Stimulated activated CD8-positive, alpha-beta memory T cell treated with anti-CD3 and anti-CD28 coated beads, Interleukin-15, amount 100 ng/mL, for 24 hours (primary cell): ENCODE measurements at places on chromosomes 5 and 9.

DNA sequence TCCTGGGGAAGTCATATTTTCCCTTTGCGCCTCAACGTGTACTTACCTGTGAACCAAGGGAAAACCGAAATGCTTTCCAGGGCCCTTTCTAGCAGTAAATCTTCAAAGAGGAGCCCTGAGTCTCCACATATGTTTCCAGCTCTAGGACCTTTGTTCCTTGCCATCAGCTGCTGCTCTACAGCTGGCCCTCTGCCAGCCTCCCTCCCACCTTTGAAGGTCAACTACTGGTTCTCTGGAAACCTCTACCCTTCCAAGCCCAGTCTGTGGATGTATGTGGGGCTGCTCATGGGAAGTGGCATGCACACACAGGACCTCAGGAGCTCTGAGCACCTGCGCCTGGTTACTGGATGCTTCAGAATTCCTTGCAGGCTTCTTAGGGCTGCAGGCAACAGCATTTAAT, 117.2 kb downstream of the PSD2 start:
- no peak for DNase-seq

- DNase-seq = no peak
These were observed 1628.7 kb downstream of the MAT2B start for GRCh38 chr5:165134155-165134554.

DNA sequence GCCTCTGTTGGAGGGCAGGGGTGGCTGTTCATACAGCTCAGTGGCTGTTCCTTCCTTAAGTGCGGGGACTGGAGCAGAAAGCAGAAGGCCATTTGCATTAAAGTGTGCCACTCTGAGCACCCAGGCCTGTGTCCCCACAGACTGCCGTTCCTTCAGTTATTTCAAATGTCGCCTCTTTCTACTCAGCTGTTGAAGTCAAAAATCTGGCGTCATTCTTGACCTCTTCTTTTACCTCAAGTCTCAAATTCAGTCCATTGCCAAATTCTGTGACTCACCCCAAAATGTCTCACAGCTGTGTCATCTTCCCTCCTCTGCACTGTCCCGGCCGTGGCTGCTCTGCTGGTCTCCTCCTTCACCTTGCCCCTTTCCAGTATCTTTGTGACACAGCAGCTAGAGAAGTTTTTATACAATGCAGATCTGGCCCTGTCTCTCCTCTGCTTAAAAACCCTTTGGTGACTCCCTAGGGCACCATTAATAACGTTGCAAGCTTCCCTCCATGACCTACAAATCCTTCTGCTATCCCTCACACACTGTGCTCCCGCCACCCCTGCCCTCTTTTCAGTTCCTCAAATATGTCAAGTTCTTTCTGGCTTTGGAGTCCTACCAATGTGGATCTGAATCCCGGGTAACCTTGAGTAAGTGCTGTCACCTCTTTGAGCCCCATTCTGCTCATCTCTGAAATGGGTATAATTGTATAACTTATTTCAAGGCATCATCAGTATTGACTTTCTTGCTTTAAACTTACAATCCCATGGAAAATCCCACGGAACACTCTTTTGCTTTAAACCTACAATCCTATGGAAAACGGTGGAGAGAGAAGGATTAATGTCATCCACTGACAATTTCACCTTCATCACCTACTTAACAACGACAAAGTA, 98.3 kb upstream of the BOD1 start:
- no peak for DNase-seq

GRCh38 chr9:27184556-27185351, 75.7 kb downstream of the TEK start:
- DNase-seq = no peak

DNA sequence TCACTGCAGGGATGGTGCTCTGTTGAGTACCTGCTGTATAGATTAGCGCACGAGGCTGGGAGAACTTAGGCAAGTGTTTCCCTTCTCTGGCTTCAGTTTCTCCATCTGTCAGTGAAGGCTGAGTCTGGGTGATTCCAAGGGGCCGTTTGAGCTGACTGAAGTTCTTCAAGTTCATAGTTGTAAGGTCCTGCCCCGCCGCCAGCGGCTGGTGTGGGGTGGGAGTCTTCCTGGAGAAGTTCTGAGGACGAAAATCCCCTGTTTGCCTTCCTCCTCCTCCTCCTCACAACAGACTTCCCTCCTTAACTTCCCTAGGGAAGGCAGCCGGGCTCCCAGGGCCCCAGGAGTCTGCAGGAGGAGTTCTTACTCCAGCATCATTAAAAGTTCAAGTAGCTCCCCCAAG, 1.7 kb upstream of the HRCT1 start:
- no peak for DNase-seq

GRCh38 chr5:134138416-134139376, 24.2 kb downstream of the TCF7 start:
- no peak for DNase-seq

- no peak for DNase-seq
These were observed 12.0 kb downstream of the BARHL1 start for GRCh38 chr9:132594412-132594811.

GRCh38 chr5:148976569-148977381, 86.1 kb downstream of the SH3TC2 start:
- no peak for DNase-seq

DNA sequence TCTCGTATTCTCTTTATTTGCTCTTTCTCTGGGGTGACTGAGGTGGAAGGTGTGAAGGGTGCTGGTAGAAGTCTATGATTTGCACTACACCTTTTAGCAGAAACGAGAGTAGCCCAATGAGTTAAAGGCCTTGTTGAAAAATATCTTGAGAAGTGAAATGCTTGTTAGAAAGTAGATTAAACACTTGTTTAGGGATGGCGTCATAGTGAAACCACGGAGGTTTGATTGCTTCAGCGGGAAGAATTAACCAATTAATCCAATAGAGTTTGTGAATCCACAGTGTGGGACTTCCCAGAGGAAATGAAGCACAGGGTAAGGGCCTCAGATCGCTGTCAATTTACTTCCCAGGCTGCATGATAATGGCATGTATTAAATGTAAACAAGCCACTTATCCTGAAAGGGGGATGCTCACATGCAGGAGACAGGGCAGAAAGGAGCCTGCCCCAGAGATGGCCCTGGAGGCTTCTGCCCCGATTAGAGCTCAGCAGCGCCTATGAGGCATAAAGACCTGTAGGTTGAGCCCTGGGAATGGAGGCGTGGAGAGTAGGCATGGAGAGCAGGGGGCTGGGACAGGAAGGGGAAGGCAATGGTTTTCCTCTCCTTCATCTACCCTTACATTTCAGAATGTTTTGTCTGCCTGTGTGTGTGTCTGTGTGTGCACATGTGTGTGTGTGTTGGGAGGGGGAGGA, 1.5 kb downstream of the FAM170A start:
- no peak for DNase-seq

GRCh38 chr5:56434986-56435385, 201.9 kb upstream of the ANKRD55 start:
- no peak for DNase-seq

DNA sequence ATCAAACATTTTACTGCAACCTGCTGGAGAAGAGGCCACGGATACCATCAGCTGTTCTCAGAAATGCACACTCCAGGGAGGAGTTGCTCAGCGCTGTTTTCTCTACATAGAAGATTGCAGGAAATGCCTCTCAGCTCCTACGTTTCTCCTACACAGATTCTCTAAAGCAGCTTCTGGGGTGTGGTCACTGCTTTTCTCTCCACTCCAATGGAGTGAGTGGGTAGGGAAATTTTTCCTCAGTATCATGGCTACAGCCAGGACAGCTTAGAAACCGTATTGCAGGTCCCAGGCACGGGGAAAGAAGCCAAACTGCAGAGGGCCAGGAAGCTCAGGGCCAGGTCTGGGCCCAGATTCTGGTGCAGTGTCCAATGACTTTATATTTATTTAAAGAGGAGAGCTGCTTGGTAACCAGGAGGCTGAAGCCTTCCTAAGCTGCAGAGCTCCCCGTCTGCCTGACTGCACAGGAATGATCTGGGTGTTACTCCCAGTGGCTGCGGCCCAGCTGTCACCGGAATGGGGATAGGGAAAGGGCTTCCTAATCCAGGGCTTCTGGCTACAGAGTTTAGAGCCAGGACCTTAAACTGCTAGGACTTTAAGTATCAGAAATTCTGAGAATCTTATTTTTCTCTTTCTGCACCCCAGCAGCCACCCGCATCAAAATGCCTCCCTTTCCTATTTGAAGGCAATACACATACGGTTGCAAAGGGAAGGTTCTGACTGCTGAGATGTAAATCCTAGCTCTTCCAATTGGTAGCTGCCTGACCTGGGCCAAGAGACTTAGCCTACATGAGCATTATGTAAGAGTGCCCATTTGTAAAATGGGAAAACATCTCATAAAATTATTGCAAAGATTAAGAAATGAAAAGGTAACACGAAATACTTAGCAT, 1.4 kb upstream of the SPTAN1 start:
- no peak for DNase-seq
